ENCODE measurements at places on chromosomes 4 and X.

- DNase-seq, result no peak
Measured at GRCh38 chr4:181468451-181468850, 774.8 kb upstream of the TENM3 start.

GRCh38 chr4:1099270-1099669 is 14.1 kb downstream of the RNF212 start:
- DNase-seq, result no peak

GRCh38 chrX:77450996-77451395 is 3.8 kb downstream of the FGF16 start:
- no peak for DNase-seq

GRCh38 chr4:26288355-26288909 is 32.4 kb upstream of the RBPJ start:
- DNase-seq, result no peak

DNA sequence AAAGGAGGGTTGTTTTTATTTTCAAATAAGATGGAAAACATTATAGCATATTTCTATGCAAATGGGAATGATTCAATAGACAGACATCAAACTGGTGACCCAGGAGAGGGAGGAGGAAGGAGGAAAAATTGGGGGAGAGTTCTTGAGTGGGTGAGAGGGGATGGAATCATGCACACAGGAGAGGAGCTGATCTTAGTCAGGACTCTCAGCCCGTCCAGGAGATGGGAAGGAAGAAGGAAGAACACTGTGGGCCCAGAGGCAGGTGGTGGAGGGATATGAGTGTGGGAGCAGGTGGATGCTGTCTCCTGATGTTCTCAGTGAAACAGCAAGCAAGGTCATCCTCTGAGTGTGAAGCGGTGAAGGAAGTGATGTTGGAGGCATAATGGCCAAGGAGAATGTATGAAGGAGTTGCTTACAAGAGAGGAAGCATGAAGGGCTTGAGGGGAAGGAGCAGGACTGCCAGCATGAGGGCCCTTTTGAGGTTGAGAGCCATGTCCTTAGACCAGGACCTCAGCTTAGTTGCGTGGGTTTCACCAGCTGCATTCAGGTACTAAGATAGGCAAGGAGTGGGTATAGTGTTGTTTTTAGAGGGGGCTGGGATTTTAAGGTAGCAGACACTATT is 161.7 kb upstream of the NAP1L5 start:
- no peak for DNase-seq
